Gastrocnemius medialis (tissue), 4 donors: ENCODE measurements at places on chromosomes 3 and 15. TPM values are rescaled to one million over a fixed set of nuclear protein-coding genes. Genes with fewer than 3 reads are reported as not detected.
A peak's percentile ranks its signal among the peaks of the same experiment; 100 is the strongest.

DNA sequence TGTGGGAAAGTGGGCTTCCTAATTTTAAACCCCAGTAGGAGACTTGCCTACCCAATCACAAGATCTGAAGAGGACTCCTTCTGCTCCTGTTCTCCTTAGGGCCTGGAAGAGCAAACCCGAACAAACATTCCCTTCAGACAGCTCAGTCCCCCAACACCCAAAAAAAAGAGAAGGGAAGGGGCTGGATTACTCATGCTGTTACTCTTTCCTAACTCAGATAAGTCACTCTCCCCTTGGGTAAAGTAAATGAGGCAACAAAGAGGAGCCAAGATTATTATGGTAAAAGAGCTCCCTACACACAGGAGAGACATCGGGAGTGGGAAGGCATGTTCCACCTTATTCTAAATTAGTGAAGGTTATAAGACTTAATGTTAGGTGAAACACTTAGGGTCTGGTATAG is 18.1 kb upstream of the LEKR1 start:
- H3K27ac ChIP-seq, result no peak overlapping the region
- H3K4me1 ChIP-seq, result peaks cover 13% of the 10 kb centered on the region
- H3K36me3 ChIP-seq, result no peaks in the 10 kb centered on the region

DNA sequence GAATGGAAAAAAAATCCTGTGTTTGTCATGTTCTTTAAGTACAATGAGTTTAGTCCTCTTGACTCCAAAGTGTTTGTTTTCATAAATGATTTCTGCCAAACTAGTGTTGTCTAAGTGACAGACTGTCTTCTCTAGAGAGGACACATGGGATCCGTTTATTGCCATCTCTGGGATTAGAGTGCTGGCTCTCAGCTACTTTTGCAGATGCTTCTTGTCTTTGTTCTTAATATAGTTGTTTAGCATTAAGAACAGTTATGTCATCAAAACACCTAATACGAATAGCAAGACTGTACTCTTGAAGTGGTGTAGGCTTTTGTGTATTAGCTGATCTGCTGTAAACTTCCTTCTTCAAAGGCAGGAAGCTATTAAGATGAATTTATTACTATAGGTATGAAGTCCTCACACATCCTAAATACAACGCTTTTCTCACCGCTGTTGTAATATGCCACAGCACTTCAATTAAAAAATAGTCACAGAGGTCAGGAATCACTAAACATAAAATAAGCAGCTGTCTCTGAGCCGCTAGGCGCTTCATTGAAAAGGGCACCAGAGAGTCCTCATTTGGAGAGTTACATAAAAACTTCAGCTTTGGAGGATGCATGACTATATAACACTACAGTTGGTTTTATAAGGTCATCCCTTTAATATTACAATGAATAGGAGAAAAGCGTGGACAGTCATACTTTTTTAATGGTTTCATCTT is 128.3 kb upstream of the ZNF385D start:
- no peaks in the 10 kb centered on the region for H3K27me3 ChIP-seq
- no peaks in the 10 kb centered on the region for H3K36me3 ChIP-seq
- no peaks in the 10 kb centered on the region for H3K4me1 ChIP-seq
- no peak for DNase-seq

DNA sequence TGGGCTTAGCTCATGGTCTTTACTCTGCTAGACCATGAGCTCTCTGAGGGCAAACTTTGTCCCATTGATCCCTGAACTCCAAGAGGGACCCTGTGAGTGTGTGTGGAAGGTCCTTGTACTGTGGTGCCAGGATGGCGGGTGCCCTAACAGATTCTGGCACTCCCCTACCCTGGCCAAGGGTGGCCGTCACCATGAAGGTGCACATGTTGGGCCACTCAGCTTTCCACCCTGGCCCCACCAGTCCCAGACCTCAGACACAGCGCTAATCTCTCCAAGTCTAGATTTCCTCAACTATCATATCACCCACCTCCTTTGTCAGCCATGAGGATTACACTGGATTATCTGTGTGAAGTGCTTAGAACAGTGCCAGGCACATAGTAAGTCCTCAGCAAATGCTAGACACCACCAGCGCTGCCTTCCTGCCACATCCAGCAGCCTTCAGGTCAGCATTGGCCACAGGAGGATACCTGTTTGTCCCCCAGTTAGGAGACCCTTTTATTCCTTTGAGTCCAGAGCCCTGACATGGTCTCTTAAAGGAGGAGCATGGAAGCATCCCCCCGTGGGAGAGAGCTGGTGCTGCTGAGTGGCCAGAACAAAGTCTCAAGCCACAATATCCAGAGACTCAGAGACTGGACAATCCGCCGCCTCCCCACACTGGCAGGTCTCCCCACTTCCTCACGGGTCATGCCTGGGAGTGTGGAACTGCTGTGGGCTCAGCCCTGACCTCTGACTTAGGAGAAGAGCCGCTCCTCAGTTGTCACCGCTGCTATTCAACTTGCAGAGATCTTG is 44.5 kb upstream of the SLCO2A1 start:
- H3K27me3 ChIP-seq, result no peaks in the 10 kb centered on the region
- no peaks in the 10 kb centered on the region for H3K36me3 ChIP-seq
- DNase-seq, result no peak
- no peak overlapping the region for H3K27ac ChIP-seq
- H3K4me1 ChIP-seq, result no peaks in the 10 kb centered on the region

DNA sequence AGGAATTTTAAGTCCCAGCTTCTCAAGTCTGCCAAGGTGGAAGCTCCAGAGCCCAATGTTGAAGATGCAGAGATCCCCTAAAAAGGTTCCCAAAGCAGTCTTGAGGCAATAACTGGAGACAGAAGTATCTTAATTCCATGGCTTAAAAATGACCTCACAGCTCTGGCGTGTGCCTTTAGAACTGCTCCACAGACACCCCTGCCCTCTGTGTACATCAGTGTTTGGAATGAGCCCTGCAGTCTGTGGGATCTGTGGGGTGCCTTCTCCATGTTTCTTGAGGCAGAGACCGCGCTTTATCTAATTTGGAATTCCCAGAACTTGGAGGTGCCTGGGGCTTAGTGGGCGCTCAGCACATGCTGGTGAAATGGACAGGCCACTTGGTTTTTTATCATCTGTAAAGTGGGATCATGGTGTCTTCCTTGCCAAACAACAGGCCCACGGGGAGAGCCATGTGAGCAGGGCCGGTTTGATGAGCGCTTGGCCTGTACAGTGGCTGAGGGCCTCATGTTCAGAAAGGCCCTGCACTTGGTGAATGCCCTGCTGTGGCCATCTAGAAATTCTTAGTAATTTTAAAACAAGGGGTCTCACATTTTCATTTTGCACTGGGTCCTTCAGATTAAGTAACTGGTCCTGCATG is 7.1 kb downstream of the ITGA11 start:
- H3K4me3 ChIP-seq, result no peak overlapping the region
- no peaks in the 10 kb centered on the region for H3K4me1 ChIP-seq
- peaks cover 2% of the 10 kb centered on the region for H3K27me3 ChIP-seq
- no peaks in the 10 kb centered on the region for H3K36me3 ChIP-seq

Gene KCNH8
- total RNA-seq, result not detected

DNA sequence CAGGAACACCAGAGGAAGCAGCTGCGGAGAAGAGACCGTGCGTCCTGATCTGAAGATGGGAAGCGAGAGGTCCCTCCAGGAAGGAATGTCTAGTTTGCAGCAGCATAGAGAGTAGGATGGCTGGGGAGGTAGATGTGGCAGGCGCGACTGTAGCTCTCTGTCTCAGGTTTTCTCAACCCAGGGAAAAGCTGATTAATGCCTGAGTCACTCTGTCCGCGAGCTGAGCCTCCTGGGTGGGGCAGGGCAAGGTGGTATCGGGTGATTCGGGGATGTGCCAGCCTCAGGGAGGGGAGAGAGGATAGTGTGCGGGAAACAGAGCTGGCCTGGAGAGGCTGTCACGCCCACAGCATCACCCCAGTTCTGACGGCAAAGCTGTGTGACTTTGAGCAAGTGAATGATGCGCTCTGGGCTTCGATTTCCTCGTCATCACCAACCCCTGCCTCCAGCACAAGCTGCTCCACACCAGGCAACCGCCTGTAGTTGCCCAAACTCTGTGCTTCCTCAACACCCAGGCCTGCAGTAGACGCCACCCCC is 28.4 kb downstream of the CPN2 start:
- no peak overlapping the region for H3K4me3 ChIP-seq
- DNase-seq, result peak; percentile 61
- peaks cover 7% of the 10 kb centered on the region for H3K4me1 ChIP-seq

- no peaks in the 10 kb centered on the region for H3K27me3 ChIP-seq
- H3K27ac ChIP-seq, result peak overlapping the region; percentile 86
- H3K4me3 ChIP-seq, result peak overlapping the region; percentile 96
- H3K36me3 ChIP-seq, result peaks cover 15% of the 10 kb centered on the region
Measured at GRCh38 chr3:11847607-11848006, 922 bp upstream of the TAMM41 start.
